ENCODE measurements at places on chromosomes 3 and 15. TPM values are rescaled to one million over a fixed set of nuclear protein-coding genes. Genes with fewer than 3 reads are reported as not detected.

Gene SNTN
- total RNA-seq, result not detected

DNA sequence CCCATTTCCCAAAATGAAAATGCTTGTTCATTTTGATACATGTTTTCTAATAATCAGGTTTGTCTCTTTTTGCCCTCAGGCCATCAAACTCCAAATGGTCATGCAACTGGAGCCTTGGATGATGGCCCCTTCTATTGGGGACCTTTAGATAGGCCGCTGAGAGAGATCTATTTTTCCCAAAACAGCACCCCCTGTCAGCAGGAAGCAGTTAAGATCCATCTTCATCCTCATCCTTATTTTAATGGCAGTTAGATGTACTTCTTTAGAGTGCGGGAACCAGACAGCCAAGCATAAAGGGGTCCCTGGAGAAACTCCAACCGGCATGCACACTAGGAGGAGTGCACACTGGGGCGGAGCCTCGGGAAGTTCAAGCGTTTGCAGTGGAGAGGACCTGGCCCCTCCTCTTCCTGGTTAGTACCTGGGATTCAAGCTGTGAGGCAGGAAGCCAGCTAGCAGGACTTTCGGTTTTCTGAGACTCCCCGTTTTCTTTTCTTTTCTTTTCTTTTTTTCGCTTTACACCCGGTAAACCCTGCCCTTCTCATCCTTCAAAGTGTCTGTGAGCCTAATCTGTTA lies 31.9 kb upstream of the STRIT1 start:
- ATAC-seq, result no peak

DNA sequence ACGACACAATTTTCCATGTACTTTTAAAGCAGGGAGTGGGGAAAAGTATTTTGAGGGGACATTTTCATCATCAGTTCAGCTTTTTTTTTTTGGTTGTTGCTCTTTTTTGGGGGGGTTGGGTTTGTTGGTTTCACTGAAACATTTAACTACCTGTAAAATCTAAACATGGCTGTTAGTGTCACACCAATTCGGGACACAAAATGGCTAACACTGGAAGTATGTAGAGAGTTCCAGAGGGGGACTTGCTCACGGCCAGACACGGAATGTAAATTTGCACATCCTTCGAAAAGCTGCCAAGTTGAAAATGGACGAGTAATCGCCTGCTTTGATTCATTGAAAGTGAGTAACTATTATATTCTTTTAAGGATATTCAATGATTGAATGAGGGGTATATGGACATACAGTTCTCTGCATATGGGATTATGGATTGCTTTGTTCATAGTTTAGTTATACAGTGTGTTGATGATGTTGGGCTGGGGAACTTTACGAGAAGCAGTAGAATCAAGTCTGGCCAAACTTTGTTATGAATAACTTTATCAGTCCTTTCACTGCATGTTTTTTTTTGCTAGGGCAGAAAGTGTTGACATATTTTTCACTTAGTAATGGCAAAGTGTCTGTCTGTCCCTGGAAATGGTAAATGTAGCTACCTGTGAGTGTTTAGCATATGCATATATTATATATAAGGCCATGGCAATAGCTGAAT lies 31.5 kb downstream of the MBNL1 start:
- ATAC-seq, result no peak

GRCh38 chr15:57395292-57395691 lies 19.0 kb downstream of the CGNL1 start:
- no peak for ATAC-seq

- ATAC-seq, result no peak
These were observed 692 bp downstream of the STT3B start for GRCh38 chr3:31533169-31534064.

DNA sequence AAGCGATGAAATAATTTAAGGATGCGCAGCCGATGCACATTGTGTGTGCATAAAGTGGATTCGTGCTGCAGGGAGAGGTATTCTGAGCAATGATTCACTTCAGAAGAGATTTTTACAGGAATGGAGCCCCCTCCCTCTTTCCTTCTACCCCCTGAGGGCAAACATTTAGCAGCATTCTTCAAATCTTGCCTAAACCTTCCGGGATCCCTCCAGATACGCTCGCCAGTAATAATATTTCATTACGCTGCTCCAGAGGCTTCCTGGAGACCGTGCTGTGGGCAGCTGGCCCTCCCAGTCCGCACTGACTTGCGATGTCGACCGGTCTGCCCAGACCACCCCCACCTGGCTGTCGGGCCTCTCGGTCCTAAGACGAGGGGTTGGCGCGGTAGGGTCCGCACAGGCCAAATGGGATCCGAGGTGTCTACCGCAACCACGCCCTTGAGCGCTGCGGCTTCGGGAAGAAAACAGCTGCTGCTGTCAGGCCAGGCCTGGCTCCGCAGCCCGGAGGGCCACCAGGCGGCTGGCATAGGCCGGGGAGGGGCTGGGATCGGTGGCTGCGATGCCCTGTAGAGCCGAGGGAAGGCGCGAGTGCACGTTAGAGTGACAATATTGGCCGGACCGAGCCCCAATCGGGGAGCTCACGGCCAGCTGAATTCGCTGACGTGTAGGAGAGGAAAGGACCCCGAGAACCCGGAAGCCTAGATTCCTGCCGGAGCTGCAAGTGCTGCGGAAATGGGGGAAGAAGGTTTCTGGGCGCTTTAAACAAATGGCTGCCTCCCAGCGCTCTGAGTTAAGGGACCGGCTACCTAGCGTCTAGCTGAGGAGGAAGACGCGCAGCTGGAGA lies 14.3 kb downstream of the ZIC4 start:
- ATAC-seq, result no peak

Data from activated T-helper 17 cell treated with anti-CD3 and anti-CD28 coated beads, Interleukin-2, amount 50 U/mL, for 72 hours (primary cell).